ENCODE measurements at places on chromosomes 6 and 20. TPM values are rescaled to one million over a fixed set of nuclear protein-coding genes. Genes with fewer than 3 reads are reported as not detected.

GJA10 gene
- not detected for total RNA-seq

LGSN gene
- not detected for total RNA-seq

NKX2-2 gene
- total RNA-seq: not detected

CYP24A1 gene
- total RNA-seq: not detected

GMNN gene
- total RNA-seq: 33.1 TPM

NHSL1 gene
- total RNA-seq: 7.2 TPM

C6orf136 gene
- total RNA-seq: 1.4 TPM

TNNC2 gene
- total RNA-seq: 0.28 TPM

DPPA5 gene
- not detected for total RNA-seq

MRPS18B gene
- total RNA-seq: 71.7 TPM

ZCCHC3 gene
- total RNA-seq: 10.9 TPM

MAVS gene
- total RNA-seq: 10.3 TPM

DOK5 gene
- total RNA-seq: 4.2 TPM

HLA-DRB5 gene
- total RNA-seq: not detected

IMPG1 gene
- not detected for total RNA-seq

LINC00237 gene
- not detected for total RNA-seq

CCM2L gene
- not detected for total RNA-seq

ABHD16B gene
- total RNA-seq: not detected

BMP5 gene
- total RNA-seq: under 0.01 TPM

RHAG gene
- total RNA-seq: not detected

ZSCAN23 gene
- 5.3 TPM for total RNA-seq

GPLD1 gene
- 0.28 TPM for total RNA-seq

All from IMR-90 (cell line).